ENCODE measurements at places on chromosomes 5 and 9. TPM values are rescaled to one million over a fixed set of nuclear protein-coding genes. Genes with fewer than 3 reads are reported as not detected.

The SHLD3 gene
- total RNA-seq, result 2.6 TPM

- DNase-seq, result no peak
- H3K27me3 ChIP-seq, result no peaks in the 10 kb centered on the region
- H3K4me1 ChIP-seq, result no peaks in the 10 kb centered on the region
- H3K36me3 ChIP-seq, result no peaks in the 10 kb centered on the region
- H3K4me3 ChIP-seq, result no peak overlapping the region
- H3K27ac ChIP-seq, result no peak overlapping the region
Measured at GRCh38 chr5:123047706-123048105, 11.2 kb upstream of the PPIC start.

DNA sequence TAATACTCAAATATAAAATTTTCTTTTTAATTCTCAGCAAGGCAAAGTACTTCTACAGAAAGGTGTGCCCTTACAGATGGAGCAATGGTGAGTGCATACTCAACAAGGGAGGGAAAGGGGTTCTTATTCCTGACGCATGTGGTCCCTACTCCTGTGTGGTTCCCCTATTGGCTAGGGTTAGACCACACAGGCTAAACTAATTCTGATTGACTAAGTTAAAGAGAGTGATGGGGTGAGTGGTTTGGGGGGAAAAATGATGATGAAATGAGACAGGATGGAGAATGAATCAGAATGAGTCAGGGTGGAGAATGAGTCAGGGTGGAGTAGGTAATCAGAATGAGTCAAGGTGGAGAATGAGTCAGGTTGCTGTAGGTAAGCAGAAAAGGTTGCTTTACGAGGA, 22.9 kb upstream of the HMGCS1 start:
- no peaks in the 10 kb centered on the region for H3K36me3 ChIP-seq
- H3K27me3 ChIP-seq, result no peaks in the 10 kb centered on the region
- no peak overlapping the region for H3K27ac ChIP-seq
- no peak for DNase-seq

- no peak overlapping the region for H3K4me3 ChIP-seq
- no peaks in the 10 kb centered on the region for H3K36me3 ChIP-seq
- no peaks in the 10 kb centered on the region for H3K27me3 ChIP-seq
- H3K4me1 ChIP-seq, result no peaks in the 10 kb centered on the region
- DNase-seq, result no peak
- H3K27ac ChIP-seq, result no peak overlapping the region
Measured at GRCh38 chr5:72290356-72291133, 29.5 kb downstream of the MRPS27 start.

- no peaks in the 10 kb centered on the region for H3K36me3 ChIP-seq
- H3K4me3 ChIP-seq, result no peak overlapping the region
- H3K4me1 ChIP-seq, result no peaks in the 10 kb centered on the region
- DNase-seq, result no peak
- no peak overlapping the region for H3K27ac ChIP-seq
Measured at GRCh38 chr9:15889555-15889954, 336.7 kb downstream of the CCDC171 start.

All from adrenal gland (tissue), 19 donors.